NCI-H1436 (cell line): ENCODE measurements at places on chromosomes 6 and 20.

GRCh38 chr6:39794231-39794630 is 2.1 kb downstream of the DAAM2 start:
- no peak for DNase-seq

GRCh38 chr20:37452236-37452635 is 68.8 kb upstream of the NNAT start:
- DNase-seq: no peak

DNA sequence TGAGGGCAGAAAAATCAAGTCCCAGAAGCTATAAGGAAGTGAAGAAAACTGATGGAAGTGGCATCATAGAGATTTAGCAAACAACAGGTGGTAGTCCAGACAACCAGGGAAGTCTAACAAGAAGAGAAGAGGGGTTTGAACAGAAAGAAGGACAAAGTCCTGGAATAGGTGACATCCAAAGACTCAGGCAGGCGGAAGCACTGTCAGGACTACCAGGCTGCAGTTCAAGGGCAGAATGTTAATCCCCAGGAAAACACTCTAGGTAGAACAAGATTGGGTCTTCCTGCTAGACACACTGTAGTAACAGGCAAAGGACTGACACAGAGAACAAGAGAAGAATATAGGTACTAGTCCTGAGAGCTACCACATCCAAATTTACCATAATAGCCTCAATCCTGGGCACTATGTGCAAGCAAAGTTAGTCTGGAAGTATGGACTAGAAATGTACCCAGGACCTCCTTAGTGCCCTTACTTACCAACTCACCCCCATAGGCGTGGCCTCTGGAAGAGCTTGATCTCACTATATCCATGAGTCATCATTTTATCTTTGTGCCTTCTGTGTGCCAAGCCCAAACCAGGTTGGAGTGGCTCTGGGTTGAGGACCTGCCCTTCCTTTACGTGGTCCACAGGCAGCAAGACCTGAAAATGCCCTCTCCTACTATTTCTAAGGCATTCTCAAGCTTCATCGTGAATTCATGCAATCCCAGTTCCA is 2.2 kb upstream of the EPB41L2 start:
- no peak for DNase-seq

GRCh38 chr20:50508171-50508755 is 1.9 kb upstream of the PTPN1 start:
- DNase-seq: no peak

DNA sequence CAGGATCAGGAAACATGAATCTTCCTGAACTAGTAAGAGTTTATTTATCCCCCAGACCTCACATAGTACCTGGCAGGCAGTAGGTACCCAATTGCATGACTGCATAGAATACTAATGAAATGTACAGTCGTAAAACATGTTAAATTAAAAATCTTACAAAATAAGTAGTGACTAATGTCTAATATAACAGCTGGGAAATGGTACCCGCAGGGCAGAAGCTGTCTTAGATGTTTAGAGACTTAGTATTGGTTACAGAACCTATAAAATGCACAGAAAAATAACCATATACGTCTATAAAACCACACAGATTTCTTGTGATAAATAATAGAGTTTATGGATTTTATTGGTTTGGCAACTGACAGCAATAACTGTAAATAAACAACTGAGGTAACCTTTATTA is 139.1 kb upstream of the GMDS start:
- DNase-seq: no peak

- peak; percentile 37 for DNase-seq
Observed at GRCh38 chr20:63747622-63748069, 8.1 kb downstream of the SLC2A4RG start.

GRCh38 chr6:138115877-138116660 is 8.8 kb upstream of the PERP start:
- peak; percentile 67 for DNase-seq

GRCh38 chr20:23008667-23009066 is 26.4 kb upstream of the SSTR4 start:
- no peak for DNase-seq

GRCh38 chr6:37802810-37803209 is 16.7 kb upstream of the ZFAND3 start:
- DNase-seq: no peak

DNA sequence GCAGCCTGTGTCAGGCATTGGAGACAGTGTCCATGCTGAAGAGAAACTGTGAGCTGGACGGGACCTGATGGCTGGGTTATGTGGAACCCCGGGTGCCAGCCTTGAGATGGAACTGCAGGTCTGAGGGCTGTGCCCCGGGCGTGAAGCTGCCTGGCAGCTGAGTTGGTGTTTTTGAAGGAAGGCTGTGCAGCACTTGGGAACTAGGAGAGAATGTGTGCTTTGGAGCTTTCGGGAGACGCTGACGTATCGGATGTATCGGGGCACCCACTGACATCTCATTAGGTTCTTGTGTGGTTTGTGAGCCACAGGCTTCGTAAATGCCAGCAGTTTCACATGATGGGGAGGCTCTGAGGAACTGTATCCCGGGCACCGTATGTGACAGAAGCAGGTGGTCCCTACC is 2.2 kb downstream of the DLGAP4 start:
- DNase-seq: no peak

DNA sequence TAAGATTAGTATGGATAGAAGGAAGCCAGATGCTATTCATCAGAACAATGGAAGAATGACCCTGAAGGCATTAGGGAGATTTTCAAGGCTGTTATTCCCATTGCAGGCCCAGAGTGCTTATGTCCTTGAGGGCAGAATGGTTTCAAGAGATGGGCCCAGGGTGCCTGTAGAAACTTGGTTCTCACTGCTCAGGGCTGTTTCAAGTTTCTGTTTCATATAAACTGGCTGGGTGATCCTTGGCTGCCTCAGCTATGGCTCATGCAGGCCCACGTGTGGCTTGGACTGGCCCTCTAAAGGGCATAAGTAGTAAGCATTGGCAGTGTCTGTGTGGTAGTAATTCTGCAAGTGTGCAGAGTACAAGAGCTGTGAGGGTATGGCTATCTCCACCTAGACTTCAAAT is 540.9 kb upstream of the MAN1A1 start:
- no peak for DNase-seq

GRCh38 chr20:19074828-19075516 is 137.5 kb upstream of the SLC24A3 start:
- no peak for DNase-seq

DNA sequence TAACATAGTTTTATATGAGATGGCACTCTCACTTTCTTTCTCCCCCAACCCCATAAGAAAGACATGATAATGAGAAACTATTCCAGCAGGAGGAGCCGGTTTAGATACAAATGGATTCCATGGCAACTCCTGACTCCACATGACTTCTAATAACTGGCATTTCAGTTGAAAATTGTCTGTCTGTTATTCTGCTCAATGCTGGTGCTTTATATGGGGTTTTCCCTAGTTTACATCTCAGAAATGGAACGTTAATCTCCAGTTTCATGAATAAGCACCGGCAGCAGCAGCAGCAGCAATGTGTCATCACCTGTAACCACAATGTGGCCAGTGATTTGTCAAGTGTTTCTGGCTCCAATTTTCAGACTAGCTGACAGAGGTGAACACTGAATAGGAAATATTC is 8.0 kb upstream of the SIM1 start:
- no peak for DNase-seq

DNA sequence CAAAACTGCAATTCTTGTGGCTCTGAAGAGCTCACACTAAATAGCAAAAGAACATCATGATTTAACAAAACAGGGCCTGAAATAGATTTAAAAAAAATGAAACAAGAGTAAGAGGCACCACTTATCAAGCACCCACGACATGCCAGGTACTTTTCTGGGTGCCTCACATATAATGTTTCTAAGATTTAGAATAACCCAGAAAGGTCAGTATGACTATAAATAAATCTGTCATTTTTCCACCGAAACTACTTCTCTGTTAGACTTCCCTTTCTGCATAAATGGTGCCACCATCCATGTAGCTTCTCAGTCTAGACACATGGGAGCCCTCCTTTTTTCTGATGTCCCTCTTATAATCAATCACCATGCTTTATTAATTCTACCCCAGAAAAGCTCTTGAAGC is 652.4 kb upstream of the CHD6 start:
- no peak for DNase-seq

DNA sequence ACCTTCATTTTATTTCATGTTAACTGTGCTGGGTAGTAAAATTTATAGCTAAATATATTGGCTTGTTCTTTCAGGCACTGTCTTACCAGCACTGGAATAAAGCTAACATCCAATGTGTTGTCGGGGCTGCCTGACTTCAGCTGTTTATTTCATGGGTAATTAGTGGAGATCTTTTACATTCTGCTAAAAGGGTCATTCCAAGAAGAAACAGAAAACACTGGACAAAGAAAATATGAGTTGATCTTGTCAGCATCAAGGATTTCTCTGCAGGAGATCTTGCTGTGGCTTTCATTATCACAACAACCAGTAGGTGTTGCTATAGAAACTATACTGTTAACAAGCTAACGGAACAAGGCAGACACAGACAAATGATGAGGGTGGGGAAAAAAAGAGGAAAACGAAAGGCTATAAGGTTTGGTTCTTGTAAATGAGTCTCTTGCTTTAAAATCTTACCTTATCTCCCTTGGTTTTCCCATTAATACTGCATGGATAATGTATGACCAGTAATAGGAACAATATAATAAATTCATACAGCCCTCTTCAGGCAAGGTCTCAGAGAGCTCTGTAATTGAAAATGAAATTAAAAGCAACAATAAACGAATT is 206.8 kb downstream of the SIM1 start:
- peak; percentile 20 for DNase-seq

DNA sequence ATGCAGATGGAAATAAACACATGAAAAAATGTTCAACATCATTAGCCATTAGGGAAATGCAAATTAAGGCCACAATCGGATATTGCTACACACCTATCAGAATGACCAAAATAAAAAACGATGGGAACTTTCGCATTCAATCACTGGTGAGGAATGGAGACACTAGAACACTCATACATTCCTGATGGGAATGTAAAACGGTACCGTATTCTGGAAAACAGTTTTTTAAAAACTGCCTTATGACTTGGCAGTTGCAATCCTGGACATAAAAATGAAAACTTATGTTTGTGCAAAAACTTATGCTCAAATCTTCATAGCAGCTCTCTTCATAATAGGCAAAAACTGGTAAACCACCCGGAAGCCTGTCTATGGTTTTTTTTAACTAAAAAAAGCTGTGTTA is 146.0 kb downstream of the CEBPB start:
- no peak for DNase-seq

DNA sequence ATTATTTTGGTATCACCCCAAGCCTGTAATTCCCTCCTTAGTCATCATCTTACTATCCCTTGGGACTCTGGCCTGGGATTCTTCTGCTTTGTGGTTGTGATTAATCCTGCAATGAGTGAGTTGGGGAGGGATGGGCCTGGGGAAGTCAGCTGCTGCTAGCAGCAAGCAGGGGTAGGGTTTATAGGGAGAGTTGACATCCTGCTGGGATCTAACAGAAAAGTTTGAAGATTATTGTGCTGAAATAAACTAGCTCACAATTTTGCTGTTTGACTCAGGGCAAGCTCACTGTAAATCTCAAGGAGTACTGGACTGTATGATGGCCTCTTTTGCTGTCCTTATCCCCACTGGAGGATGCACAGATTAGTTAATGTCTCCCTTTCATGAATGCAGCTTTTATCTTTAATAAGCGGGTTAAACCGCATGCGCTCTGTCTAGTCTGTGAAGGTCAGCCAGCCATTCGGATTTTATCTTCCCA is 83.4 kb downstream of the JARID2 start:
- DNase-seq: no peak

DNA sequence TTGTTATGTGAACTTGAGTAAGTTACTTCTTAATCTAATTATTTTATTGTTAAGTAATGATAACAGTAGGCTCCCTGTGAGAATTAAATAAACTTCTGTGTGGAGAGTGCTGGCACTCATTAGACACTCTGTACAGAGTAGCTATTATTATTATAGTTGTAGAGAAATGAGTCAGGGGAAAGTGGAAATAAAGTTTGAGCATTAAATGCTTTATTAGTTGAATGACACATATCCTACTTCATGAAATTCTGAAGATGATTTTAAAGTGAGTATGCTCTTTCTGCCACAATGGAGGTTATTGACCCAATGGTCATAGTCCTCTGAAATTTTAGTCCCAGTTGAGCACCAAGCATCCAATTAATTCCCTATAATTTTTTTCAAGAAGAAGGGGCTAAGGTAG is 5.9 kb downstream of the ECI2 start:
- DNase-seq: no peak

GRCh38 chr6:31822036-31822821 is 5.3 kb upstream of the HSPA1B start:
- DNase-seq: no peak
